ENCODE measurements at places on chromosomes 4 and X.
A peak's percentile ranks its signal among the peaks of the same experiment; 100 is the strongest.

GRCh38 chrX:15911734-15912550, 57.3 kb upstream of the AP1S2 start:
- H3K27me3 ChIP-seq = peaks cover 17% of the 10 kb centered on the region
- H3K4me1 ChIP-seq = peaks cover 8% of the 10 kb centered on the region
- no peak overlapping the region for H3K27ac ChIP-seq
- no peak overlapping the region for H3K4me3 ChIP-seq
- no peak for DNase-seq

GRCh38 chr4:8854931-8855330, 16.7 kb downstream of the HMX1 start:
- H3K27ac ChIP-seq = no peak overlapping the region
- H3K27me3 ChIP-seq = peaks cover 74% of the 10 kb centered on the region
- no peak overlapping the region for H3K4me3 ChIP-seq
- H3K36me3 ChIP-seq = no peaks in the 10 kb centered on the region
- H3K4me1 ChIP-seq = peaks cover 30% of the 10 kb centered on the region

GRCh38 chr4:106614441-106614840, 245.9 kb upstream of the GIMD1 start:
- no peak for DNase-seq
- no peaks in the 10 kb centered on the region for H3K27me3 ChIP-seq
- no peak overlapping the region for H3K4me3 ChIP-seq
- H3K4me1 ChIP-seq = no peaks in the 10 kb centered on the region
- no peaks in the 10 kb centered on the region for H3K36me3 ChIP-seq
- no peak overlapping the region for H3K27ac ChIP-seq

- DNase-seq = no peak
- H3K27ac ChIP-seq = no peak overlapping the region
- H3K27me3 ChIP-seq = no peaks in the 10 kb centered on the region
- no peak overlapping the region for H3K4me3 ChIP-seq
- H3K4me1 ChIP-seq = no peaks in the 10 kb centered on the region
Measured at GRCh38 chr4:37725718-37726117, 39.5 kb upstream of the RELL1 start.

DNA sequence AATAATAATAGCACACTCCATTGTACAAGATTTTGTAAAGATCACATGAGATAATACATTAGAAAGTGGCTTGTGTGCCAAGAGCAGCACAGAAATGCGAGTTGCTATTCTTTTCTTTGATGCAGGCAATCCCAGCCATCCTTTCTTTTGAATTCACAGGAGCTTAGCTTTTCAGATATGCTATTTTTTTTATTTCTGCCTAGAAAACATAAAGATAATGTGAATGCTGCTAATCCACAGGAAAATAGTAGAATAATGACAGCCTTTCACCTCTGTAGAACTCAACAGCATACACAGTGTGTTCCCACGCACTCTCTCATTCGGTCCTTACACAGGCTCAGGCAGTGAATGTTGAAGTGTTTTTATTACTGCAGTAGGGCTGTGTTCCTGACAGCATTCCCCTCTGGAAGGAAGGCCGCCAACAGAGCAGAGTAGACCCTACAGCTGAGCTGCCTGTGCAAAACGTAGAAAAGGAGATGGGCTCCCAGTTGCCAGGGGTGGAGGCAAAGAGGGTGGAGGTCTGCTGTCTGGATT, 138.8 kb upstream of the TAPT1 start:
- DNase-seq = no peak
- H3K27ac ChIP-seq = no peak overlapping the region
- no peak overlapping the region for H3K4me3 ChIP-seq
- H3K27me3 ChIP-seq = no peaks in the 10 kb centered on the region
- no peaks in the 10 kb centered on the region for H3K36me3 ChIP-seq

- no peaks in the 10 kb centered on the region for H3K4me1 ChIP-seq
- H3K4me3 ChIP-seq = no peak overlapping the region
- DNase-seq = no peak
- H3K27ac ChIP-seq = no peak overlapping the region
Measured at GRCh38 chrX:146887020-146887419, 72.5 kb upstream of the CXorf51A start.

DNA sequence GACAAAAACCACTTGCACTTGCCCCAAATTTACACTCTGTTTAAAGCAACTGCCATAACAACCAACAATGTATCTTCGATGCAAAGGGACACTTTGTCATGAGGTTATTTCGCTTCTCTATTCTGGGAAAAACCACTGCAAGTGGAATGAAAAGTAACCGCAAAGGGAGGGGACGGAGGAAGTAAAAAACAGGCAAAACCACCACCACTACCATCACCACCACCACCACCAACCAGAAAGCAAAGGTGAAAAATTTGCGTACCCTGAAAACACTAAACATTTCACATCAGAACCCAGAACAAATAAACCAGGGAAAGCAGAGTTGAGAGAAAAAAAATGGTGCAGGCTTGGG, 1.2 kb upstream of the N4BP2 start:
- H3K36me3 ChIP-seq = peaks cover 5% of the 10 kb centered on the region
- no peak for DNase-seq
- peaks cover 14% of the 10 kb centered on the region for H3K4me1 ChIP-seq
- H3K27ac ChIP-seq = peak overlapping the region; percentile 94
- H3K27me3 ChIP-seq = no peaks in the 10 kb centered on the region
- peak overlapping the region; percentile 79 for H3K4me3 ChIP-seq

DNA sequence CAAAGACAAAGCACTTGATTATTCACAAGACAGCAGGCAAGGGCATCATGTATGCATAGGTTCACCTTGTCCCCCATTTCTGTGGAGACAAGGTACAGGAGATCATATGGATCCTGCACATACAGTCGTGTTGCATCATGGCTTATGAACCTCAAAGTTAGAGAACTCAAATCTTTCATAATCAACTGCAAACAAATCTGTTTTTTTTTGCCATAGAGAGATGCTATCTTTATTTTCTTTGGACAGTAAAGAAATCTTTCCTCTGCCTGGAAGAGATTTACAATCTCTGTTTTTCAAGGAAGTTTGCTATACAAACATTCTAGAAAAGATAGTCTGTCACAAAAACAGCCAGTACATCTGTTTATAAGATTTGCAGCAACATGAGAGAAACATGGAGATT, 578.8 kb downstream of the ANKRD50 start:
- no peaks in the 10 kb centered on the region for H3K27me3 ChIP-seq
- no peak overlapping the region for H3K4me3 ChIP-seq
- H3K4me1 ChIP-seq = no peaks in the 10 kb centered on the region
- DNase-seq = no peak
- H3K36me3 ChIP-seq = no peaks in the 10 kb centered on the region
